ENCODE measurements at places on chromosomes 6 and 20.

- DNase-seq: no peak
These were observed 31.5 kb downstream of the SNX5 start for GRCh38 chr20:17936761-17937732.

DNA sequence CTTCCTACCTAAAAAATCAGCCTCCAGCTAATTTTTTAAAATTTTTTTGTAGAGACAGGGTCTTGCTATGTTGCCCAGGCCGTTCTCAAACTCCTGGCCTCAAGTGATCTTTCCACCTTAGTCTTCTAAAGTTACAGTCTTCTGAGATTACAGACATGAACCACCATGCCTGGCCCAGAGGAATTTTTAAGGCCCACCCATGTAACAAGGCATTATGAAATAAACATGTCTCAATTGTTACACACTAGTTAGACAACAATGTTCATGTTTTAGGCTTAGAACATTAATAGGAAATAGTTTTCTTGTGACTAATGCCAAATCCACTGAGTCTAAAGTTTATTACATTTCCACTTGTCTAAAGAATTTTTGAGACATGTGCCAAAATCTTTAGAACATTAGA is 221.2 kb downstream of the LAMA2 start:
- DNase-seq: no peak

GRCh38 chr20:53809728-53810365 is 216.2 kb upstream of the ZNF217 start:
- no peak for DNase-seq

DNA sequence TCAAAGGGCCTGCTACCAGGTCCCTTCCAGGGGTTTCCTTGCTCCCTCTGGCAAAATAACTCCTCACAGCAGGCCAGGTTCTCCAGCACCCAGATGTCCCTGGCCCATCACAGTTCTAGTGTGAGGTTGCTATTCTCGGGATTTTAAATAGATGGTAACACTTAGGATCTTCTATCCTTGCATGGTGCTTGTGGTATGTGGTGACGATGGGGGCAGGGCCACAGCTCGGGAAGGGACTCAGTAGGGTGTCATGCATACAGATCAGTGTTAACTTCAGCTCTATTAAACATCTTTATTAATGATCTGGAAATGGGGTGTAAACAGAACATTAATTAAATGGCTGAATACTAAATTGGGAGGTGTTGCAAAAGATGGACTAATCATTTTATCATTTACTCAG is 323.8 kb downstream of the QKI start:
- DNase-seq: no peak

DNA sequence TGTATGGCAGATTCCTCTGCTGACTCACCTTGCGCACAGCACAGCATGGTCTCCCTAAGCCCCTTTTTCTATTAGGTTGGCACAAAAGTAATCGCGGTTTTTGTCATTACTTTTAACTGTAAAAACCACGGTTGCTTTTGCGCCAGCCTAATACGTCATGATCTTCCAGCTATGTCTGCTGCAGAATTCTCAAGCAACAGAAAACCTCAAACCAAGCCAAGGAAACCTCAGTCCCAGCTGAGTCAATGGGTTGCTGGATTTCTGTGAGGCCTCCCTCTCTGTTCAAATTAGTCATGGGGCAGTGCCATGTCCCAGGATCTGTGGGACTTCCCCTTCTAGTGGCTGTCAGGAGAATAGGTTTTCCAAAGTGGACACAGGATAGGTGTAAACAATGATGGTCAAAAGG is 15.7 kb upstream of the ENPP1 start:
- no peak for DNase-seq

DNA sequence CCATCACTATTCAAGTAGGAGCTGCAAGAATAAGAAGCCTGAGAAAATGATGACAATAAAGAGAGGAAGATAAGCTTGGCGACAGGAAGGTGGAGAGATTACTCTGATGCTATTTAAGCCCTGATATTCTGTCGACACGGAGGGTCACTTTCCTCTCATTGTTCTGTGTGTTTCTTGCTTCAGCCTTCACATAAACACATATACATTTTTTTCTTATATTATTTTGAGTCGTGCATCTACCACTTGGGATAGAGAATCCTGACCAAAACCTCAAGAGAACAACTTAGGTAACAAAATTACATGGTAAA is 10.5 kb downstream of the PTCHD4 start:
- no peak for DNase-seq

GRCh38 chr6:25793970-25794369 is 37.9 kb downstream of the SLC17A1 start:
- DNase-seq: no peak

DNA sequence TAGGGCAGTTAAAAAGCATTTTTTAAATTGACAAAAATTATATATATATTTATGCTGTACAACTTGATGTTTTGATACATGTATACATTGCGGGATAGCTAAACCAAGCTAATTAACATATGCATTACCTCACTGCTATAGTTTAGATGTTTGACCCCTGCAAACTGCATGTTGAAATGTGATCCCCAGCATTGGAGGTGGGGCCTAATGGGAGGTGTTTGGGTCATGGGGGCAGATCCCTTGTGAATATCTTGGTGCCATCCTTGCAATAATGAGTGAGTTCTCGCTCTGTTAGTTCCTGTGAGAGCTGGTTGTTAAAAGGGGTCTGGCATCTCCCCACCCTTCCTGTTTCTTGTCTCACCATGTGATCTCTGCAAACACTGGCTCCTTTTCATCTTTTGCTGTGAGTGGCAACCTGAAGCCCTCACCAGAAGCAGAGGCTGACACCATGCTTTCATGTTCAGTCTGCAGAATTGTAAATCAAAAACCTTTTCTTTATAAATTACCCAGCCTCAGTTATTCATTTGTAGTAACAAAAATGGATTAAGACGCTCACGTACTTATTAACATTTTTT is 111.8 kb downstream of the MCHR2 start:
- DNase-seq: no peak

DNA sequence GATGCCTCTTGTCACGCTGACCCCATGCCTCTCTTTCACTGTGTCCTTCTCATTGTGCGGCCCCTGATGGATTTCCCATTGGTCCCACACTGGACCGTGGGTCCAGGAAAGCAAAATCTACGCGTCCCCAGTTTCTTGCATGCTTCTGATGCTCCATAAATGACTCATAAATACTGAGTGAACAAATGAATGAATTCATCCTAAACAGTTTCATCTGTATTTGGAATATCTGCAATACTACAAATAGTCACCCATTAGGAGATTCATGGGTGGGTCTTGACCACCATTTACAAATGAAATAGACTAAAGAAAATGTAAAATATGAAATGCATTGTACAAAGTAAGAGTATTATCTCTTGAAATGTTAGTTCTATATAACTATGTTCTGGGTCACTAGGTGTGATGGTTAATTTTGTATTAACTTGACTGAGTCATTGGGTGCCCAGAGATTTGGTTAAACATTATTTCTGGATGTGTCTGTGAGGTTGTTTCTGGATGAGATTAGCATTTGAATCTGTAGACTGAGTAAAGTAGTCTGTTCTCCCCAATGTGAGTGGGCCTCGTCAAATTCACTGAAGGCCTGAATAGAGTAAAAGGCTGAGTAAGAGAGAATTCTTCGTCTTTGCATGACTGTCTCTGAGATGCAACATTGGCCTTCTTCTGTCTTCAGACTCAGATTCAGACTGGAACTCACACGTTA is 448.7 kb downstream of the PREX1 start:
- DNase-seq: no peak

- DNase-seq: no peak
These were observed 482 bp downstream of the DDR1 start for GRCh38 chr6:30884521-30885480.

- no peak for DNase-seq
These were observed 9.4 kb downstream of the RING1 start for GRCh38 chr6:33217681-33218080.

DNA sequence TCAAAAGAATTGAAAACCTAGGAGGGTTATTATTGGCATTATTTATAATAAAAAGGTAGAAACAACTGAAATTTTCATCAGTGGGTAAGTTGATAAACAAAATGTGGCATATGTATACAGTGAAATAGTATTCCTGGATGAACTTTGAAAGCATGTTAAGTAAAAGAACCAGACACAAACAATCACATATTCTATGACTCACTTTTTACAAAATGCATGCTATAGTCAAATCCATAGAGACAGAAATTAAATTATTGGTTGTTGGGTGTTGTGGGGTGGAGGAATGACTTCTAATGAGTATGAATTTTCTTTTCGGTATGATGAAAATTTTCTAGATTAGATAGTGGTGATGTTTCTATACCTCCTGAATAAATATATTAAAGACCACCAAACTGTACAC is 94.6 kb downstream of the LRRC1 start:
- DNase-seq: no peak

DNA sequence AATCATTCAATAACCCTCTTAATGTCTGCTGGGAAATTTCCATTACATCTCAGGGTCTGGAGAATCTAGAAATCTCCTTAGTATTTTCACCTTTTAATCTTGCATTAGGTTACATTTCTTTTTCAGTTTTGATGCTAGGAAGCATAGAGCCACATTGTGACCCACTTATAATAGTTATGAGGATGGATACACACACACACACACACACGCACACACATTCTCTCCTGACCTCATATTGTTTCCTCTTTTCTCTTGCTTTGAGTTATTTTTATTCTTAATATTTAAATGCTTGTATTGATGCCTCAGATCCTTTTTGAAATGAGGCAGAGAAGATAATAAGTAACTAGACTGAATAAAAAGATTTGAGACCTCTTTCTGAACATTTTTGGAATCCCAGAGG is 128.4 kb downstream of the KLHL32 start:
- DNase-seq: no peak

GRCh38 chr6:152223636-152224035 is 413.5 kb downstream of the SYNE1 start:
- DNase-seq: no peak

- DNase-seq: no peak
These were observed 30.1 kb downstream of the ARFGEF2 start for GRCh38 chr20:48951646-48952045.

GRCh38 chr6:5085648-5086293 is 630 bp downstream of the PPP1R3G start:
- DNase-seq: peak; percentile 17

DNA sequence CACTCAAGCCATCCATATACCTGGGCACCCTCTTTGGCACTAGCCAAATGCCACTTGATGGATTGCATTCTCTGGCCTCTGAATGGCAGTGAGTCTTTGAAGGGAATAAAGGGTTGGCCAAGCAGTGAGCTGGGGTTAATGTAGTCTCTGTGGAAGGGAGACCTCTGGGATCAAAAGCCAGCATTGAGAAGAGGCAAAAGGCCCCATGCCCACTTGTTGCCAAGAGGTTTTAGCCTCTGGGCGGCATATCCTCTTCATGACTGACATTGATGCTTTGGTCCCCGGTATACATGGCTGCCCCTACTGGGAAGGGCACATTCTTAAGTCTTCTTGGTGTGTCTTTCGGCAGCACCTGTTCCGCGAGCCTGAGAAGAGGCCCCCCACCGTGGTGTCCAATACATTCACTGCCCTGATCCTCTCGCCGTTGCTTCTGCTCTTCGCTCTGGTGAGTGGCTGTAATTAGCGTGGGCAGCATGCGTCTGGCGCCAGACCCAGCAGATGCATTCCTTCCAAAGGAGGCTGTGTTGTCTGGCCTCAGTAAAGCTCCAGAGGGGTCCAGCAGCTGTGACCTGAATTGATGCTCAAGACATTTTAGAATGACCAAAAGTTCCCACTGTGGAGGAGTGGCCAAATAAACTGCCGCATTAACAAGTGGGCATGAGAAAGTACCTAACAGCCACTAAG is 29.5 kb downstream of the GHRH start:
- DNase-seq: no peak

GRCh38 chr6:128739112-128739511 is 143.8 kb upstream of the LAMA2 start:
- no peak for DNase-seq

- DNase-seq: no peak
These were observed 71.8 kb upstream of the CENPW start for GRCh38 chr6:126268092-126268491.

DNA sequence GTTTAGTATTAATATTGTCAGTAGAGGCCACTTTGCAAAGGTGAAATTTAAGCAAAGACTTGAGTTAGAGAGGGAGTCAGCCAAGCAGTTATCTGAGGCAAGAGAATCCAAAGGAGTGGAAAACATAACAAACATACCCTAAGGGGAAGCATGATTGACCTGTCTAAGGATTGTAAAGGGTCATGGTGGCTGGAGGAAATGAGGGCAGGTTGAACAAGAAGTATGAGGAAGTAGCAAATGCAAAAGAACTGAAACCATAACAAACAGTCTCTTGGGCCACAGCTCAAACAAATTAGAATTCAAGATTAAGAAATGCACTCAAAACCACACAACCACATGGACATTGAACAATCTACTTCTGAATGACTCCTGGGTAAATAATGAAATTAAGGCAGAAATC is 103.2 kb downstream of the FBXO5 start:
- DNase-seq: no peak

All from NCI-H1105 (cell line).